ENCODE measurements at places on chromosomes 16 and 17. TPM values are rescaled to one million over a fixed set of nuclear protein-coding genes. Genes with fewer than 3 reads are reported as not detected.

- no peak for DNase-seq
Observed at GRCh38 chr16:19186408-19186807, 18.4 kb downstream of the SYT17 start.

GRCh38 chr16:67537270-67537635 is 8.6 kb downstream of the RIPOR1 start:
- no peak for DNase-seq

DNA sequence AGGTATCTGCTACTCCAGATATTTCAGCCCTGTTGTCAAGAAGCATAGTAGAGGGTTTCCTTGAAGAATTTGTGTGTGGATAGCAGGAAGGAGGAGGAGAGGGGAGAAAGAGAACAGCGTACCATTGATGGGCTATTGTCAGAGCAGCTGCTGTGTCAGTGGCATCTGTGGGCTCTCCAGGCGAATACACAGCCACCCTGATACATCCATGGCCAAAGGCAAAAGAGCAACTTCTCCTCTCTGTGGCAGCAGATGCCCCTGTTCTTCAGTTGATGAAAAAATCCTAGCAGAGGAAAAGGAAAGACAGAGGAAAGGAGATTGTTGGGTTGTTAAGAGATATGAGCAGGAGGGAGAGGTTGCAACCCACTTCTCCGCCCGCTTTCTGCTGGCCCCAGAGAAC is 12.2 kb upstream of the KCNJ2 start:
- DNase-seq, result no peak

GRCh38 chr17:50541402-50541715 is 5.6 kb upstream of the SPATA20 start:
- DNase-seq, result no peak

GRCh38 chr16:1105888-1106620 is 10.0 kb upstream of the C1QTNF8 start:
- no peak for DNase-seq

DNA sequence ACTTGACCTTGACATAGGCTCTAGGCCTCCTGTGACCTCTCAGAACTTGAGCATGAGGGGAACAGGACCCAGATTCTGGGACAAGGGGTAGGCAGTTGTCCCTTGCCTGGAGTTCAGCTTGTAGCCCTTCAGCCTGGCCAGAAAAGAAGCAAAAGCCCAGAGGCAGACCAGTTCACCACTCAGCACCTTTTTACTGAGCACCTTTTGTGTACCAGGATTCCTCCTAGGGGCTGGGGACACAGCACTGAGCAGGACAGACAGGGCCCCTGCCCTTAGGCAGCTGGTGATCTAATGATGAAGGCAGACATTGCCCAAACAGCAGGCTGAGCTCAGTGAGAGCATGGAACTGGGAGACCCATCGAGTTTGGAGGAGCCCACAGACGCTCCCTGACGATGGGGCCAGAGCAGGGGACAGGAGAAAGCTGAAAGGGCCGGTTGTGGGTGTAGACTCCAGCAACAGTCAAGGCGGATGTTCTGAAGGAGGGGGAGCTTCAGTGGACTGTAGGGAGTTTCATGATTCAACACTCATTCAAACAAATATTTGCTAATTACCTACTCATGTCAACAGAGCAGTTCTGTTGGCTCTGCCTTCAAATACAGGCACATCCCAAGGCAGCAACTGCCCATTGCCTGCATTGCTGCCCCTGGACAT is 32.0 kb downstream of the SBK1 start:
- no peak for DNase-seq

DNA sequence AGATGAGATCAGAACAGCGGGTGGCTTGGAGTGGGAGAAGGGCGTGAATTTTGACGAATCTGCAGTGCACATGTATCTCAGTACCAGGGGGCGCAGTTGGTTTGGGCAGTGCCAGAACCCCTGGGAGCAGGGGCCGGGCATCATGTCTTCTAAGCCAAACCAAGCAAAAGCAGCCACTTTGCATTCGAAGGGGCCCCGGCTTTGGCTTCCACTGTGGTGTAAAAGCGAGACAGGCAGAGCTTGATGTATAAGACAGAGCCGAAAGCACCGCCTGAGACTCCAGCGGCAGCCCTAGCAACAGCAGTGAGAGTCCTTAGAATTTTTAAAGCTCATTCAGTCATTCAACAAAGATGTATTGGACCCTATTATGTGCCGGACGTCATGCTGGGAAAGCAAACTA is 3.8 kb upstream of the XYLT1 start:
- no peak for DNase-seq

DNA sequence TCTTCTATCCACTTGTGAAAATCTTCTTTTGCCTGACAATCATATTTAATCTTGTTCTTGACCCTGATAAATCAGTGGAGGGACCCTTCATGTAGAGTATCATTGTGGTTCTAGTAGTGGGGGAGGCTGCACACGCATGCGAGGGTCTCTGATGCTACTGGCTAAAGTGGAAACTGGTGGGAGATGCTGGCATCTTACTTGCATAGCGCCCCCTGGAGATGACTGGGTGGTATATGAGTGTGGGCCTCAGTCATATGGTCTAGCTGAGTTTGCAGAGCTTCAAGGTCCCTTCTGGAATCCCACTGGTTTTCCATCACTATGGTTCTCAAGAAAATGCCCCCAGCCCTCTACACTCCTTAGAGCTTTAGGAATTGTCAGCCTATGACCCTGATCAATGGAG is 236.4 kb upstream of the AXIN2 start:
- no peak for DNase-seq

The FBXO39 gene
- polyA plus RNA-seq, result 0.07 TPM

The WNT3 gene
- polyA plus RNA-seq, result 2.8 TPM

DNA sequence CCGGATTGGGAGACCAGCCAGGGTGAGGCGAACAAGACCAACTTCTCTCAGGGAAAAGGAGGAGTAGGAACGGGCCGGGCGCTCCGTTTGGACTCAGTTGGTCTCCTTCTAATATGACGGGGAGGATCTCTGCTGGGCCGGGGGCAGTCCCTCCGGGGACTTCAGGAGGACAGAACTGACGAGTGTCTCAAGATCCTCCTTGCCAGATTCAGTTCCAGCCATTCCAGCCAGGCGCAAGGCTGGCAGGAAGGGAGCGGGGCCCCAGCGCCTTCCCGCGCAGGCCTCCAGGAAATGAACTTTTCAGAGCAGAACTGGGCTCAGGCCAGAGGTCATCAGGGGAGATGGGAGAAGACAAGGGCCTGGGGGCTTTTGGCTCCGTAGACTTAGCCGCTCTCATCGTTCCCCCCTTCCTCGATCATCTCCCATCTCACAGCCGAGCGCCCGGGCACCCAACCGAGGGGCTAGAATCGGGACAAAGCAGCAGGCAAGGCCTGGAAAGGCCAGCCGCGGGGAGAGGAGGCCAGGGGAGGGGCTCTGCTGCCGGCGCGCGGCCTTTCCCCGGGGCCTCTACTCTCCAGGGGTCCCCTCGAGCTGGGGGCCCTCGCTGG is 1.6 kb downstream of the ZNF423 start:
- DNase-seq, result no peak

- no peak for DNase-seq
Observed at GRCh38 chr17:76076146-76076764, 1.7 kb downstream of the GALR2 start.

DNA sequence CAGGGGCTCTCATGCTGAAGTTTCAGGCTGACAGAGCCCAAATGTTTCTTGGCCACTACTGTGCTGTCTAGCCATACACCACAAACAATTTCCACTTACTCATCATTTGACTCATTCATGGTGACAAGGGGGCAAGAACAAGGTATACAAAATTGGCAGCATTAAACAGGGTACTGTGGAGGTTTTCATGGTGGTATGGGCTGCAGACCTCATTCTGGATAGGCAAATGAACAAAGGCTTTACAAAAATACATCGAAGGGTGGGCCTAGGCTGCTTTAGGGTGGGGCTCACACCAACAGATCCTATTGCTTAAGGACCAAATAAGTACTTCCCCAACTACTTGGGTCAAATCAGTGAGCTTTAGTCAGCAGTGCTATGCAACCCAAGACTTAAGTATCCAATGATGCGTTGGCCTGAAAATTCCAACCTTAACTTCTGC is 53.0 kb downstream of the N4BP1 start:
- no peak for DNase-seq

- DNase-seq, result no peak
Observed at GRCh38 chr16:71499775-71500364, 10.7 kb upstream of the ZNF19 start.

Data from BJ (cell line).